ENCODE measurements at places on chromosomes 2 and 18.

DNA sequence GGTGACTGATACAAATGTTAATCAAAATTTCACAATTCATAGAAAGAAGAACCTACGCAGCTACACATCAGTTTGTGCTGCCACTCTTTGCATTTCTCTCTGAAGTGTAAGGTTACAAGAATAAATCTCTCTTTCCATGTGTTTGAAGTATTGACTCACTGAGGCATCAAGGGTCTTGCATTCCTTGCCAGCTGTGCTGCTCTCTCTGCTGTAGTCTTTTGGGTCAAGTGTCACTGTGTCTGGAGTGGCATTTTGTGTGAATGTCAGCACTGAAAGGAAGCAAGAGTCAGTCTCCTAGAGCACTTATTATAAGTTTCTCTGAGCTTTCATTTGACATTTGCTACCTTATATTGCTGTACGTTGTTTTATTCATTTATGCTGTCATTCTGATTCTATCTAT lies 1696.1 kb upstream of the LRRTM1 start:
- DNase-seq: no peak

- no peak for DNase-seq
Measured at GRCh38 chr18:50578030-50578429, 18.1 kb downstream of the MAPK4 start.

- no peak for DNase-seq
Measured at GRCh38 chr2:137050949-137051348, 285.6 kb downstream of the THSD7B start.

DNA sequence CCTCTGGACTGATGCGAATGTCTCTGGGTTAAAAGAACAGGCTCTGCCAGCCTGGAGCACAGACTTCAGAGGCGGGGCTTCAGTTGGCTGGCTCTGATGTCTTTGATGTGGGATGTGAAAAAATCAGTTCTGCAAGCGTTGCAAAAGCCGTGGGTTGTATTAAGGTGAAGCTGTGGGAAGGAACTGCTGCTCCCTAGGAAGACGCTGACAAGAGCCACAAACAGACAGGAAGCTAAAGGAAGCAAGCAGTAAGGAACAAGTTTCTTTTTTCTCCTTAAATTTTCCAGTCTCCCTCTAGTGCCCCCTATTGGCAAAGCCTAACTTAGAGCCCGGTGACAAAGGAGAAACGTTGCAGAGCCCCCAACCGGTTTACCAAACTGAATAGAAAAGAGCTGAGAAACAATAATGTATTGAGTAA lies 239.0 kb downstream of the CCDC178 start:
- peak; percentile 31 for DNase-seq

GRCh38 chr2:194135463-194135862 lies 1521.6 kb upstream of the SLC39A10 start:
- no peak for DNase-seq

DNA sequence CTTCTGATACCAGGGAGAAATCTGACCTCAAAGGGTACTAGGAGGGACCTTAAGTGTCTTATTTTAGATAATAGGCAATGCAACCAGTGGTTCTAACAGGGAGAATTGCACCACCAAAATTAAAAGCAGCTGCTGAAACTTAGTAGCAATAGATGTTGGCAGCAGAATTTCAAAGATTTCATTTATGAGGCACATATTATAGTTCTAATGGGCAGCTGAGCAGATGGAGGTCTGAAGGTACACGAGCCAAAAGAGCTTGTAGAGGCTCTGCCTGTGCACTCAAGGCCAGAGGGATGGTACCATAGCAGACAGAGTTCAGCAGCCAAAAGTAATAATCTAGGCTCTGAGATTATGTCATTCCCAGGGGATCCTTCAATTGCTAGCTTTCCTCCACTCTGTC lies 87.3 kb upstream of the NCKAP5 start:
- DNase-seq: no peak

DNA sequence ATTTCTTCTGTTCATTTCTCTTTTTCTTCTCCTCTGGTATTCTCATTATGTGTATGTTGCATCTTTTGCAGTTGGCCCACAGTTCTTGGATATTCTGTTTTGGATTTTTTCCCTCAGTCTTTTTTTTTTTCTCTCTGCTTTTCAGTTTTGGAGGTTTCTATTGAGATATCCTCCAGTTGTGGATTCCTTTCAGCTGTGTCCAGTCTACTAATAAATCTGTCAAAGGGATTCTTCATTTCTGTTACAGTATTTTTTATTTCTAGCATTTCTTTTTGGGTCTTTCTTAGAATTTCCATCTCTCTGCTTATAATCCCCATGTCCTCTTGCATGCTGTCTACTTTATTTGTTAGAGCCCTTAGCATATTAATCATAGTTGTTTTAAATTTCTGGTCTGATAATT lies 6.3 kb upstream of the MEP1B start:
- DNase-seq: no peak

DNA sequence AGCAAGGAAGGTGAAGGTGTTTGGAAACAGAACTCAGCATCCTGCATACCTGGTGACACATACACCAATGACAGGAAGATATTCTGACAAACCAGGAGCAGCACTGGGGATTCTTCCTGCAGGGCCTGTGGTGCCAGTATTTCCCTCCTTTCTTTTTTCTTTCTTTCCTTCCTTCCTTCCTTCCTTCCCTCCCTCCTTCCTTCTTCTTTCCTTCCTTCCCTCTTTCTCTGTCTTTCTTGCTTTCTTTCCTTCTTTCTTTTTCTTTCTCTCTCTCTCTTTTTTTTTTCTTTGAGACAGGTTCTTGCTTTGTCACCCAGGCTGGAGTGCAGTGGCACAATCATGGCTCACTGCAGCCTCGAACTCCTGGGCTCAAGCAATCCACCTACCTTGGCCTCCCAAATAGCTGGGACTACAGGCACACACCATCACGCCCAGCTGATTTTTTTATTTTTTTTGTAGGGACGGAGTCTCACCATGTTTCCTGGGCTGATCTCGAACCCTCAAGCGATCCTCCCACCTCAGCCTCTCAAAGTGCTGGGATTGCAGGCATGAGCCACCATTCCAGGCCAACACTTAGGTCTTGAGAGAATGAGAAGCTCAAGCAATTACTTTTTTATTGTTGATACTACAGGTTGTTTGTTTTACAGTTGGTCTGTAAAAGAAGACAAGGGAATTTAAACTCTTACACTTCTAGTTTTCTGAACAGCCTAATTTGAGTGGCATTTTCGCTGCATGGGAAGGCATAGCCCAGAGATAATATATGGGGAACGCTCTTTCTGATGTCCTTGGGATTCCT lies 54.7 kb upstream of the GATA6 start:
- DNase-seq: no peak

GRCh38 chr2:69993708-69994107 lies 32.3 kb upstream of the ASPRV1 start:
- DNase-seq: no peak

DNA sequence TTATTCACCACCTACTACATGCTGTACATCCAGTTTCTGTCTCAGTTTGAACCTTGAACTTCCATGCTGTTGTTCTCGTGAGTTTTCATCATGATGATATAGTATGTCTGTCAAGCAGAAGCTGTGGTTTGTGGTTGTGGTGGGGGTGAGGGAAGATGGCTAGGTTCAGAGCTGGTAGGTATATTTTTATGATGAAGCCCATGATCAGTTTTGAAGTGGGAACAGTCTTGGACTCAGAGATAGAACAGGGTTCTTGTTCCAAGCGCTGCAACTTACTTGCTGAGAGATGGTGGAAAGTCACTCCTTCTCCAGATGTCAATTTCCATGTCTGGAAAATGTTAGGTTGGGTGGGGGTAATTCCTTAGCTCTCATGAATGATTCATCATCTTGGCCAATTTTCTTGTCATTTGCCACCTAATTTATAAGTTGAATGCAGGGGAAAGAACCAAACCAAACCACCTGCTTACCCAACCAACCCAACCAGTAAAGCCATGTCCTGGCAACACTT lies 21.6 kb downstream of the PMAIP1 start:
- peak; percentile 72 for DNase-seq

GRCh38 chr18:74370115-74370514 lies 54.5 kb downstream of the C18orf63 start:
- no peak for DNase-seq

GRCh38 chr2:88857274-88857741 lies 165.8 kb downstream of the RPIA start:
- no peak for DNase-seq

GRCh38 chr2:99660616-99661406 lies 171.0 kb upstream of the REV1 start:
- no peak for DNase-seq

GRCh38 chr2:44181648-44182047 lies 13.0 kb downstream of the PPM1B start:
- peak; percentile 45 for DNase-seq

- DNase-seq: peak; percentile 50
Measured at GRCh38 chr2:54404270-54404669, 51.9 kb upstream of the SPTBN1 start.

DNA sequence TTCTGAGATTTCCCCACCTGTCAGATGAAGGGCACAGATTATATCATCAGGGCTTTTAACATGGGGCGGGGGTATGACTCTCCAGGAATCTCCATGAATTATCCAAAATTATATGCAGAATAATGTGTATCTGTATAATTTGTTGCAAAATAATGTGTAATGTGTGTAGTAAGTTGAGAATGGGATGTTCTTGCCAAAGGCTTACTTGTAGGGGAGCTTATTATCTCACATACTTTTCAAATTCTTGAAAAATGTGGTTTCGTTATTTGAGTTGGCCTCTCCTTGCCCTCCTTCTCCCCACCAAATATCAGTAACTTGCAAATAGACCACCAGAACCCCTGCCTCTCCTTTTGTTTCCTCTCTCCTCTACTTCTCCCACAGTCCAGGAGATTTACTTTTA lies 35.6 kb downstream of the UBR3 start:
- DNase-seq: no peak

GRCh38 chr18:61829108-61829507 lies 63.7 kb downstream of the RNF152 start:
- no peak for DNase-seq

GRCh38 chr2:196170213-196170605 lies 1.2 kb downstream of the STK17B start:
- peak; percentile 92 for DNase-seq

DNA sequence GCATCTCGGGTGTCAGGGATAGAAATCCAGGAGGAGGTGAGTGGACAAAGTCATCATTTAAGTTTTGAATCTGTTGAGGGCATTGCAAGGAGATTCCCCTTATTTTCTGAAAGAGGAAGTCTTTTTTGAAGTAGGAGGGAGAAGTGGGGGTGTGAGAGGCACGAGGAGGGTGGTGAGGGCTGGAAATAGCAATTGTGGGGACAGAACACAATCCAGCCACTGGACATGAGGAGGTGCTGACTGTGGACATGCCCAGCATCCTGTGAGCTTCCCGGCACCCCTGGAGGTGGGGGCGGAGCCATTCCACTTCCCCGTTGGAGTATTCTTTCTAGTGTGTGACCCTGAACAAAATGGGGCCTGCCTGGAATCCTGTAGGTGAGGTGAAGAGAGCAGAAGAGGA lies 310.7 kb upstream of the EPAS1 start:
- DNase-seq: no peak

- DNase-seq: no peak
Measured at GRCh38 chr2:71358931-71359671, 27.5 kb downstream of the ZNF638 start.

DNA sequence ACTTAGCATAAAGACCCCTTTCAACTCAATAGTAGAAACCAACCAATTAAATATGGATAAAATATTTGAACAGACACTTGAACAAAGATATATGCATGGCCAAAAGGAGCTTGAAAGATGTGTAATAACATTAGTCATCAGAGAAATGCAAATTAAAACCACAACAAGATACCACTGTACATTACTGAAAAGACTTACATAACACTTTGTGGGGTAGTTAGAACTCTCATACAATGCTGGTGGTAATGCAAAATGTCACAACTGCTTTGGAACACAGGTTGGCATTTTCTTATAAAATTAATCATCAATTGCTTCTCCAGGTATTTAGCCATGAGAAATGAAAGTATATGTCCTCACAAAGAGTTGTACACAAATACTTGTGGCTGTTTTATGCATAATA lies 60.7 kb downstream of the TTC27 start:
- peak; percentile 56 for DNase-seq

DNA sequence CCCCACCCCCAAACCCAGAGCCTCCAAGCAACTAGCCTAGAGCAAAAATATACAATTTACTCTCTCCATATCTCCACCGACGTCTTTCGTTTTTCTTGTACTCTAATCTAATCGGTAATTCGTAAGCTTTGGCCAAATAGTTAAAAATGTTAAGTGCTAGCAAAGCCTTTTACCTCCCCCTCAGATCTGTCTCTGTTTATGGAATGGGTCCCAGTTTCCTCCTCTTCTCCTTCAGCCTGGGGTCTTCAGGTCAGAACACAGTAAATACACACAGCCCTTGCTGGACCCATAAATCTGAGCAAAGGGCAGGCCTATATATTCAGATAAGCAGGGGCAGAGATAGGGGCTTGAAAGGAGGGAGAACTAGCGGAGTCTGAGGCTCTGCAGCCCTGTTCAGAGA lies 267.4 kb downstream of the MEIS1 start:
- no peak for DNase-seq
